Fibroblast of gingiva (primary cell): ENCODE measurements at places on chromosomes 2 and 18.

- peak; percentile 94 for DNase-seq
Measured at GRCh38 chr2:188668017-188668680, 306.0 kb upstream of the COL3A1 start.

GRCh38 chr18:37665346-37665745 lies 99.7 kb upstream of the CELF4 start:
- no peak for DNase-seq

GRCh38 chr2:88582030-88582429 lies 45.2 kb downstream of the EIF2AK3 start:
- no peak for DNase-seq

DNA sequence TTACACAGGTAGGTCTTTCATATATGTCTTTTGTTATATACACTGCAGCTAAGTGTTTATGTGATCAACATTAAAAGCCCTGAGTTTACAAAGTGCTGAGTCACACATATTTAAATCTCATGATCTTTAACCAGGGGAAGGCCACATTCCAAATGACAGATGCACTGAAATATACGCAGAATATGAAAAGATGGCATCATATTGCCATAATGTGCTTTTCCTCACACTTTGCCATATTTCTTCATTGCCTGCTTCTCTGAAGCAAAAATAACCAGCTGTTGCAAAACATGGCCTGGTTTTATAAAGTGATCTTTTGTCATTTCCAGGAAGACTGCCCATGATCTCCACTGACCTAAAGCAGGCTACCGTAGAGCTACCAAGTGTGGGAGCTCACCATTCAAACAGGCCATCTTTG lies 93.5 kb upstream of the MAPRE2 start:
- DNase-seq = peak; percentile 86

GRCh38 chr2:25877431-25878360 lies 591 bp downstream of the ASXL2 start:
- peak; percentile 41 for DNase-seq

DNA sequence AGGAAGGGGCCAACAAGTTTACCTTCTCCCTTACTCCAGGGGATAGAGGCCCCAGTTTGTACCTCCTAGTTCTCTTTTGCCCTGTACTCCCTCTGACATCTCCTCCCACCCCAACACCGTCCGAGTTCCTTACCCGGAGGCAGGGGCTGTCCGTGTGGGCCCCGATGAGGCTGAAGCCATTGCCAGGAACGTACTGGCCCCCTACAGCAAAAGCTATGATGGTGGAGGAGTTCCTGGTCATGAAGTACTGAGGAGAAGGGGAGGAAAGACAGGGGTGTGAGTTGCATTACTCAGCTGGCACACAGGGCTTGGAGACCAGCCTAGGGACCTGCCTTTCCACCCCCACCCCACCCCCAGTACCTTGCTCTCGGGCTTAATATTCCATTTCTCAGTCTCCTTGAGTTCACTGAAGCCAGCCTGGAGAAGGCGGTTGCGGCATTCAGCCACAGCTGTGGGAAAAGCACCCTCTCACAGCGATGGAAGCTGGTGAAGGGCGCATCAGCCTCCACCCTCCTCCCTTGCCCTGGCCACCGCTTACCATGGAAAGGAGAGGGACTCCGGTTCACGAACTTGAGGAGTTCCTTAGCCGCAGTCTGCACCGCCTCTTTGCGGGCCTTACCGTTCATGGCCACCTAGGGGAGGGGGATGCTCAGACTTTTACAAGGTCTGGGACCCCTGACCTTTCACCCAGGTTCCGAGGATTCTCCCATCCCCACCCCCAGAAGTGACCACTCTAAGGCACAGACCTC lies 1.0 kb downstream of the DNPEP start:
- DNase-seq = no peak

DNA sequence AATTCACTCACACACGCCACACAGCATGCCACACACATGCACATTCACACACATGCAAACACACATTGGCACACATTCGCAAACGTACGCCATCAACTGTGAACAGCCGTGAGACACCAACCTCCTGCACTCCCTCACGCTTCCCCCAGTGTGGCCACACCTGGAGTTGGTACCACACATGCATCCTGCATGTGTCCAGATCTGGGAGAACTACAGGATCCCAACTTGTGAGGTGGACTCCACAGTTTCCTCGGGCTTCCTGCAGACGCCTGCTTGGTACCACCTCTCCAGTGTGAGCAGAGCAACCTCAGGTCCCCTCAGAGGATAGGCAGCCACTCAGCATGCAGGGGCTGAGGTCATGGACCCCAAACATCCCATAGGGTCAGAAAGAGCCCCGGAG lies 239.0 kb downstream of the EIPR1 start:
- DNase-seq = no peak

- DNase-seq = no peak
Measured at GRCh38 chr2:128354161-128354560, 35.5 kb upstream of the HS6ST1 start.

- peak; percentile 97 for DNase-seq
Measured at GRCh38 chr2:42959234-42960001, 167.0 kb upstream of the HAAO start.

DNA sequence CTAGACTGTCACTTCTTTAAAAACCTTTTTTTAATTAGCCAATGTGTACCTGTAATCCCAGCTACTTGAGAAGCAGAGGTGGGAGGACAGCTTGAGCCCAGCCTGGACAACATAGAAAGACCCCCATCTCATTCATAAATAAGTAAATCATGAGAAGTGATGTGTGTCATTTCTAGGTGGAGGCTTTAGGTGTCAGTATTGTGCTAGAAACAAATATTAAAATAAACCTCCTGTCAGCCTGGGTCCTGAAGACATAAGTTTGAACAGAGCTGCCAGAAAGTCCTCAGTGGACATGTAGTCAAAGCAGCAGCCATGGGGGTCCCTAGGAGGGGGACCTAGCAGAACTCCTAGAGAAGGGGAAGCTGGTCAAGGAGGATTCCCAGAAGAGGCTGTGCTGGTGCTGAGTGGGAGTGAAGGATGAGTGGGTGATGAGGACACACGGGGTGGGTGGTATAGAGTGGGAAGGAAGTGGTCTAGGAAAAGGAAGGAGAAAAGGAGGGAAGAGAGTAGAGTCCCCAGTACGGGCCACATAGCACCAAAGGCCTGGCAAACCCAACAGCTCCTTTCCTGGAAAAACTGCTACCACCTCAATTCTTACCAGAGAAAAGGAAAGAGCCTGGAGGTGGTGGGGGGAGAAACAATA lies 316.6 kb upstream of the NCKAP5 start:
- DNase-seq = no peak

DNA sequence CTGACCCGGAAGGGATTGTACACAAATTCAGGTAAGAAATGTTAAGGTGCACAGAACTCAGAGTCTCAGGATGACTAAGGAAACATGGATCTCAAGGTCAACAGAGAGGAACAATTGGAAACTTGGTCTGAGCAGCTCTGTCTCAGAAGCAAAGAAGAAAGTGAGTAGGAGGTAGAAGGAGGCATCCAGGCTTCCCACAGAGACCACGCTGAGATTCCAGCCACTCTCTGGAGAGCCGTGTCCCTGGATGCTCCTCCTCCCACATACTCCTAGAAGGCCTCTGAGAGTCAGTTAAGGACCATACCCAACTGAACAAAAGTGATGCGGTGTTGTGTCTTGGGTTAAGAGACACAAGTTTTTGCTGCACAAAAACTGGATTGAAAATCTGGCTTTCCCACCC lies 8.6 kb upstream of the PLB1 start:
- no peak for DNase-seq

DNA sequence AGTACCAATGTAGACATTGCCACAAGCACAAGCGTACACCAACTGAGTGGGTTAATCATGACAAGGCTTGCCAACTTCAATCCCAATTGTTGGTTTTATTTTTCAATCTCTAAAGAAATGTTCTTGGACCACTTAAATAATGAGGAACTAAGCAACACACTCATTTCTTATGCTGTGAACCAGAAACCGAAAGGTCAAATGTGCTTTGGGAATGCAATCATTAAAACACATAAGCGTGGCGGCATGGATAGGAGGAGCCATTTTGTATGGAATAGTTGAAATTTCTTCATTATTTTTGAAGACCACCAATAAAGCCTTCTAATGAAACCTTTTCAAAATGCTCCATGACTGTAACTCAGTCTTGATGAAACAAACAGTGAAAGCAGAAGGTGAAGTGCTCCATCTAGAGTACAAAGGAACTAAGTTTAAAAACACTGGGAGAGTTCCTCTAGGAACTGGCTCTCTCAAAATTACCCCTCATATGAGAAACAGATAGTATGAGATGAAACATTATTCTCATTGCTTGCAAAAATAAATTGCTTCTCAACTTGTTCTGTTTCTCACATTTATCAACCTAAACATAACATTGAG lies 113.2 kb upstream of the CHST9 start:
- no peak for DNase-seq

DNA sequence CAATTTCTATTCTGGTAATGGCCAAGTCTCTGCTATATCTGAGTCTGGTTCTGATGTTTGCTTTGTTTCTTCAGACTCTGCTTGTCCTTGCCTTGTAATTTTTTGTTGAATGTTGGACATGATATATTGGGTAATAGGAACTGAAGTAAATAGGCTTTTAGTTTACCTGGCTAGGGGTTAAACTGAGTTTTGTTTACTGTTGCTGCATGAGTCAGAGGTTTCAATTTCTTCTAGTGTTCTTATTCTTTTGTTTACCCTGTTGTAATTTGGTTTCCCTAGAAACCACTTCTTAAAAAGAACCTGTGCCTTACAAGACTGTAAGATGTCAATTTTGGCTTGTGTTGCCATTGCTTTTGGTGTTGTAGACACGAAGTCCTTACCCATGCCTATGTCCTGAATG lies 285.0 kb upstream of the KCNH7 start:
- no peak for DNase-seq

- no peak for DNase-seq
Measured at GRCh38 chr2:120793682-120794403, 58.2 kb downstream of the GLI2 start.

- DNase-seq = no peak
Measured at GRCh38 chr2:61816480-61817355, 37.1 kb downstream of the FAM161A start.

- DNase-seq = peak; percentile 54
Measured at GRCh38 chr2:227864161-227864756, 7.2 kb upstream of the DAW1 start.

DNA sequence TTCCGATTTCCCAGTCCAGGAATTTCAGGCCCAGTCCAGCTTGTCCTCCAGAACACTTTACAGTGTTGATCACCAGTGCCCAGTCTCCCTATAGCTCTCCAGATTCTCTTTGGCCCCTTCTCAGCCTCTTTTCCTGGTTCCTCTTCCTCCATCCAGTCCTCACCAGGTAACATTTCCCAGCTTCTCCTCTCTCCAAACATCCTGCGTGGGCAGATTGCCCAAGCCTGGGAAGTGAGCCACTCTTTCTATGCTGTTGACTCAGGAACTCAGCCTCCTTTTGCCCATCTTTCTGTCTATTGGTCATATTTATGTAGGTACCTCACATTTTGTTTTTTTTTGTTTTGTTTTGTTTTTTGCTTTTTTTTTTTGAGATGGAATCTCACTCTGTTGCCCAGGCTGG lies 109.4 kb downstream of the LYPD1 start:
- DNase-seq = no peak

GRCh38 chr2:73944714-73945113 lies 18.0 kb downstream of the DGUOK start:
- DNase-seq = no peak

DNA sequence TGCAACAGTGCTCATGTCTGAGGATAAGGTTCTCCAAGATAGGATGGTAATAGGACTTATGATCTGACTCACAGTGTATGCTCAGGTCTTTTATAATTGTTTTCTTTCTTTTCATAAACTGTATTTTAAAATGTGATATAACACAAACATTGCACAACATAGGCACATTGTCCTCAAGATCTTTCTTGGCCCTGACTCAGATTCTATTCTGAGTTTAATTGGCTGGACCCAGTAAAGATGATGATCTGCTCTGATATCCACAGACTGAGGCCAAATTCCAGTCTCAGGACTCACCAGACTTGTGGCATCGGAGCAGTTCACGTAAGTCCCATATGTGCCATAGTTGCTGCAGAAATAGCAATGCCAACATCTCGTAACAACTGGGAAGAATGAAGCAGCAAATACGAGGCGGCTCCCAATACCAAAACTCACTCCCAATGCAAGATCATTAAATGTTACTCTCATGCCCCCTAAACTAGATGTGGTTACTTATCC lies 448.9 kb upstream of the SLC14A2 start:
- peak; percentile 99 for DNase-seq

GRCh38 chr2:23772684-23773083 lies 154.2 kb downstream of the ATAD2B start:
- DNase-seq = no peak

DNA sequence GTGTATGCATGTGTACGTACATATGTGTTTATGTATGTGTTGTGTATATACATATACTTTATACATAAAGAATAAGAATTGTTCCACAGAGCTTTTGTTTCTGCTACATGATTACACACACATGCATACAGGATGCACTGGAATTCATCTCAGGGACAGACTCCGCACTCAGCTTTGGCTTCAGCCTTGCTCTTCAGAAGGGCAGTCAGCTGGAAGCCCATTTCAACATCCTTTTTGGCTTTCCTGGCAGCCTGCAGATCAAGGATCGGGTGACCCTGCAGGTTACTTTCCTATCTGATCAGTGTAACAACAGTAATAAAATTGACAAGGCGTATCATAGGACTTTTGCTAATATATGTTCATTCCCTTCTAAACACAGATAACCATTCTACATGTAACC lies 144.1 kb upstream of the COPS8 start:
- DNase-seq = no peak

GRCh38 chr18:56083523-56084287 lies 495.7 kb upstream of the TCF4 start:
- DNase-seq = no peak

DNA sequence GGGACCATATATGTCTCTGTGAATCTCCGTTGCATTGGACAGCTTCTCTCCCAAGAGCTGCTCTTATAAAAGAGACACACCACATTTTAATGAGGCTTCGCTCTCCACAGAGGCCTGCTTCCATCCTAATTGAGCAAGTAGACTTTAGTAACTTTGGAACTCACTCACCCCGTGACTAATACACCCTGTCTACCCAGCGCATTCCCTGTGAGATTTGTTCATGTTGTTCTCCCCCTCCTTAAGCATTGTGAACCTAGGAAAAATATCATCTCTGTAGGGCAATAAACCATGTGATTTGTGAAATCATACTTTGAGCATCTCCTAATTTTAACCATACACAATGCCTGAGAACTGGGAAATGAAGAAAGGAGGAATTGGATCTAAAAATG lies 56.9 kb downstream of the MCFD2 start:
- DNase-seq = peak; percentile 95

DNA sequence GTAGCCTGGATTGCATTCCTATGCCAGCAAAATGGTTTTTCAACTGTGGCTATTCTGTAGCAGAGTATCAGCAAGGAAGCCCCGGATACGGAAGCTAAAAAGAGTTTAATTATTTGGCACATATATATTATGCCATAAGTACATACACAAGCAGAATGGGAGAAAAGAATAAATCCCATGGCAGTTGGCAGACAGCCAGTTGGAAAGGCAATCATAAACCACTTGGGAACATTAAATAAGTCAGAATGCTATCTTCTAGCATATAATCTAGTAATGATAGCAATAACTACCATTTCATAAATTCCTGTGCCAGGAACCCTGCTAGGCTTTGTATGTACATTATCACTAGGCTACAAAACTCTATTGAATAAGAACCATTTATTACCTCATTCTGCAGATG lies 26.0 kb downstream of the GALNT5 start:
- no peak for DNase-seq

GRCh38 chr2:119694845-119695521 lies 16.0 kb downstream of the TMEM177 start:
- peak; percentile 66 for DNase-seq

GRCh38 chr2:240586919-240587800 lies 626 bp downstream of the CAPN10 start:
- no peak for DNase-seq
